ENCODE measurements at places on chromosomes 5 and 9.

GRCh38 chr5:64814073-64814472 lies 45.3 kb downstream of the CWC27 start:
- H3K36me3 ChIP-seq = peaks cover 2% of the 10 kb centered on the region
- no peak overlapping the region for H3K4me3 ChIP-seq
- peaks cover 3% of the 10 kb centered on the region for H3K4me1 ChIP-seq
- no peak for DNase-seq
- no peak overlapping the region for H3K27ac ChIP-seq

- H3K27ac ChIP-seq = no peak overlapping the region
- H3K36me3 ChIP-seq = no peaks in the 10 kb centered on the region
- no peaks in the 10 kb centered on the region for H3K27me3 ChIP-seq
- no peaks in the 10 kb centered on the region for H3K4me1 ChIP-seq
- H3K4me3 ChIP-seq = no peak overlapping the region
Measured at GRCh38 chr9:16974436-16974835, 104.0 kb upstream of the BNC2 start.

- no peak for DNase-seq
- H3K27me3 ChIP-seq = no peaks in the 10 kb centered on the region
- H3K4me1 ChIP-seq = peaks cover 7% of the 10 kb centered on the region
- H3K4me3 ChIP-seq = no peak overlapping the region
- no peak overlapping the region for H3K27ac ChIP-seq
Measured at GRCh38 chr5:50766462-50766861, 100.0 kb downstream of the PARP8 start.

- no peak overlapping the region for H3K27ac ChIP-seq
- H3K4me1 ChIP-seq = no peaks in the 10 kb centered on the region
- H3K36me3 ChIP-seq = no peaks in the 10 kb centered on the region
- DNase-seq = no peak
- no peak overlapping the region for H3K4me3 ChIP-seq
- H3K27me3 ChIP-seq = no peaks in the 10 kb centered on the region
Measured at GRCh38 chr5:99169309-99169708, 240.5 kb upstream of the CHD1 start.

DNA sequence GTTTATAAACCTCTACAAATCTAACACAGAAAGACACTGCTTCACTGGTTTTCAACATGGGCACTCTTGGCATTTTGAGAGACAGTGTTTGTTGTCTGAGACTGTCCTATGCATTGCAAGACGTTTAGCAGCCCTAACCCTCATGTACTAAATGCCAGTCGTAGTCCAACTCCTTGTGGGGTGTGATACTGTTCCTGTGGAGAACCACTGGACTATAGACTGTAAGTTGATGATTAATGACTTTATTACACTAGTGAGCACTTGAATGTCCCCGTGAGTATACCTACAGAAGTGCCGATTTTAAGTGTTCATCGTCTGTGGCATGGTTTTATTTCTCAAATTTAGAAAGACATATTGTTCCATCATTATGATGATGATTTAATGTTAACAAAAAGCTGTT lies 46.2 kb downstream of the RECK start:
- H3K4me1 ChIP-seq = no peaks in the 10 kb centered on the region
- no peaks in the 10 kb centered on the region for H3K27me3 ChIP-seq
- DNase-seq = no peak
- no peak overlapping the region for H3K27ac ChIP-seq
- H3K36me3 ChIP-seq = peaks cover 17% of the 10 kb centered on the region

- H3K27ac ChIP-seq = no peak overlapping the region
- H3K27me3 ChIP-seq = peaks cover 20% of the 10 kb centered on the region
- peaks cover 2% of the 10 kb centered on the region for H3K36me3 ChIP-seq
- peaks cover 28% of the 10 kb centered on the region for H3K4me1 ChIP-seq
- no peak overlapping the region for H3K4me3 ChIP-seq
- no peak for DNase-seq
Measured at GRCh38 chr5:103262422-103262871, 3.9 kb downstream of the MACIR start.

- H3K27me3 ChIP-seq = no peaks in the 10 kb centered on the region
- H3K27ac ChIP-seq = no peak overlapping the region
- no peak for DNase-seq
- no peak overlapping the region for H3K4me3 ChIP-seq
- H3K36me3 ChIP-seq = peaks cover 5% of the 10 kb centered on the region
Measured at GRCh38 chr5:78449103-78449502, 88.7 kb downstream of the SCAMP1 start.

- no peak overlapping the region for H3K4me3 ChIP-seq
- H3K36me3 ChIP-seq = peaks cover 46% of the 10 kb centered on the region
- H3K4me1 ChIP-seq = no peaks in the 10 kb centered on the region
- H3K27me3 ChIP-seq = no peaks in the 10 kb centered on the region
Measured at GRCh38 chr5:151028717-151029116, 8.3 kb downstream of the GPX3 start.

DNA sequence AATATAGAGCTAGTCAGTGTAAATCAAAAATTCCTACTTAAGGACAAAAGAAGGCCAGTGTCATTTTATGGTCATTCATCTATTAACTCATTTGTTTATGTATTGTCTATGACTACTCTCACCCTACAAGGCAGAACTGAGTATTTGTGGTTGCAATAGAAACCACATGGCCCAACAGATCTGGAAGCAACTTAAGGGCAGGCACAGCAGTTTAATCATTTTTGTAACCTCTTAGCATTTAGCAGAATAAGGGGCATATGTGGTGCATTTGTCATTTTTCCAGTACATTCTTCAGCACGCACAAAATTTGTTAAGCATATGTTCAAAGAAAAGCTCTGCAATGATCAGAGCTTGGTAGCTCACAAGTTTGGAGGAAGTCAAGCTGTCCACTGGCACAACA lies 1.1 kb downstream of the FKBP15 start:
- H3K36me3 ChIP-seq = peaks cover 18% of the 10 kb centered on the region
- H3K27ac ChIP-seq = peak overlapping the region; percentile 92
- no peaks in the 10 kb centered on the region for H3K27me3 ChIP-seq
- peaks cover 53% of the 10 kb centered on the region for H3K4me1 ChIP-seq
- H3K4me3 ChIP-seq = peak overlapping the region; percentile 85
- DNase-seq = no peak

DNA sequence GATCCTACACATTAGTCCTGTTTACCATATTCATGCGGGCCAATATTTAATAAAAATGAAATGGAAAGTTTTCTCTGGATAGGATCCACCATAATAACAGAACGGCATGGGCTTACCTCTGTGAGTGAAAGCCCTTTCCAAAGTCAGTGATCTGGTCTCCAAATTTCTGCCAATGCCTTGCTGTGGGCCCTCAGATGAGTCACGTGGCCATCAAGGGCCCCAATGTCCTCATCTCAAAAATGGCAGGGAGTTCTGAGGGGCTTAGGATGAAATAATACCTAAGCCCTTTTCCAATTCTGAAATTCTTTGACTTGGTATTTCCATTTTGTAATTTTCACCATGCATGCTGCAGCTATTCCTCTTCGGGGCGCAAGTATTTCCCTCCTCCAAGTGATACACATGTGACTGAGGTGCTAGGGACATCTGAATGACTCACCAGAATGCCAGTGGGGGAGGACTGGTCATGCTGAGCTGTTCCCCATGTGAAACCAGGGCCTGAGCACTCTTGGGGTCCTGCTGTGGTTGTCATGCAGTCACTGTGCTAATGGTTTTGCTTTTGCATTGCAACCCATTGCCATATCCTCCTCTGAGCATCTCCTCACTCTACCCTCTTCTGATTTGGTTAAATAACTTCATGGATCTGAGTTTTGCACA lies 35.0 kb downstream of the ITK start:
- H3K27me3 ChIP-seq = no peaks in the 10 kb centered on the region
- H3K36me3 ChIP-seq = peaks cover 98% of the 10 kb centered on the region
- peak overlapping the region; percentile 94 for H3K27ac ChIP-seq

GRCh38 chr5:132260051-132260450 lies 2.6 kb downstream of the PDLIM4 start:
- H3K4me3 ChIP-seq = no peak overlapping the region
- H3K4me1 ChIP-seq = no peaks in the 10 kb centered on the region
- H3K36me3 ChIP-seq = no peaks in the 10 kb centered on the region
- H3K27me3 ChIP-seq = peaks cover 55% of the 10 kb centered on the region
- no peak overlapping the region for H3K27ac ChIP-seq

DNA sequence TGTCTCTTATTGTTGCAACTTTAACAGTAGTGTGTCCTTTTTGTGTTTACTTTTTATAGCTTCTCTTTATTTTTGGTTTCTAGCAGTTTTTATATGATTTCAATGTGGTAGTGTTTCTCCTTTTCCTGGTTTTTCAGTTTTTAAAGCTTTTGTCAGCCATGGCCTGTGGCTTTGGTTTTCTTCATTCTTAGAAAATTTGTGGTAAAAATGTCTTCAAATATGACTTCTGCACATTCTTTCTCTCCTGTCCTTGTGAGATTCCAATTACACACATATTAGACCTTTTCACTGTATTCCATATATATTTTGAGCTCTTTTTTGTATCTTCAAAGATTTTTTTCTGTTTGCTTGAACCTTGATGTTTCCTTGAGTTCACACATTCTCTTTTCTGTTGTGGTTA lies 180.5 kb downstream of the CNTLN start:
- no peak overlapping the region for H3K4me3 ChIP-seq
- H3K27ac ChIP-seq = no peak overlapping the region
- H3K36me3 ChIP-seq = no peaks in the 10 kb centered on the region

DNA sequence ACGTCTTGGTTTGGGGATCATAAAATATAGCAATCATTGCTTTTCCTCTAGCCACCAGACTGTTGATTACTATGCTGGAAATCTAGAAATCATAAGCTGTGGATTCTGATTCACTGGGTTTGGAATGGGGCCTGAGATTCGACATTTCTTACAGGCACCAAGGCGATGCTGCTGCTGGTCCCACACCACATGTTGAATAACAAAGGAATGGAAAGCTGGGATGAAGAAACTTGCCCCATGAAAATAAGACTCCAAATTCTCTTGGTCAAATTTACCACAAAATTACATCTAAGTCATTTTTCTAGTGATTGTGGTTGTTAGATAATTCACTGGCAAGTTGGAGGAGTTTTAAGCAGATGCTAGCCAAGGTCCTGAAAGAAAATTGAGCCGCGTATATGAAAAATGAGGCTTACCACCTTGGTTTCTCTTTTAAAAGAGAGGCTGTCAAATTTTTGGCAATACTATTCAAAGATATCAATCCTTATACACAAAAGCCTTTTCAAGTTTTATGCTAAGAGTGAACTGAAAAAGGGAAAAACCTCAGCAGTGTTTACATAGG lies 23.0 kb upstream of the MEIKIN start:
- H3K4me3 ChIP-seq = no peak overlapping the region
- H3K27ac ChIP-seq = no peak overlapping the region
- DNase-seq = no peak
- H3K27me3 ChIP-seq = peaks cover 3% of the 10 kb centered on the region

DNA sequence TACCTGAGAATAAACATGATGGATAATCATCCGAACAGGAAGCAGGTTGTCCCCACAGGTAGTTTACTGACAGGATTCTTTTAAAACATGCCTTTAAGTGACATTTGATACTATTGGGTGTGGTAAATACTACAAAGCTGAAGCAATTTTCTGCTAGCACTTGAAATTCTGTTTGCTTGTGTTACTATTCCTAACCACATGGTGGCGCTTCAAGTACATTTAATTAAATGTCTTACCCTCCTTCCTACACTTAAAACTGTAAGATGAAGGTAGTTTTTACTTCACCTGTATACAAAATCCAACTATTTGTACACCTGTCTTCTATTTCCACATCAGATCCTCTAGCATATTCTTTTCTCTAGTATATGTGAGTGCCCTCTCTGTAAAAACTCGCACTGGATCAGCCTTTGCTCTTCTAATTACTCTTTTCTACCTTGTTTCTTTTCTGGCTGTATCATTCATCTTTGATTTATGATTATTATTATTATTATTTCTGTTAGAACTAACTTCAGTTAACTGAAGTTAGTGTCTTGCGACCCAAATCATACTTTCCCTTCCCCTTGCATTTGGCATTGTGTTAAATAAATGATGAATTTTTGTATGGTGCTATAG lies 18.4 kb downstream of the SLC25A46 start:
- peaks cover 27% of the 10 kb centered on the region for H3K36me3 ChIP-seq
- peaks cover 21% of the 10 kb centered on the region for H3K4me1 ChIP-seq
- no peaks in the 10 kb centered on the region for H3K27me3 ChIP-seq
- no peak overlapping the region for H3K27ac ChIP-seq

DNA sequence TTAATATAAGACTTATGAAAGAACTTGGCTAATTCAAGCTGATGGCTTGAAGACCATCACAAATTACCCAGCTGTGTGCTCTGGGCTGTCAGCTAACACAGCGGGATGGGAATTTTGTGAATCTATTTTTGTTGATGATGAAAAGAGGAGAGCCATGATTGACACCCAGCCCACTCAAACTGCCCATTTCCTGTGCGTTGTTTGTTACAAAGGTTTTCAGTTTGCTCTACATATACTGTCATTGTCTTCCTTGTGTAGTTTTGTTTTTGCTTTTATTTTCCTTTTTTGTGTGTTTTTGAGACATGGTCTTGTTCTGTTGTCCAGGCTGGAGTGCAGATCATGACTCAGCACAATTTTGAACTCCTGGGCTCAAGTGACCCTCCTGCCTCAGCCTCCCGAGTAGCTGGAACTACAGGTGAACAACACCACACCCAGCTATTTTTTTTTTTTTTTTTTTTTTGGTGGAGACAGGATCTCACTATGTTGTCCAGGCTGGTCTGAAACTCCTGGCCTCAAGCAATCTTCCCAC lies 400.3 kb downstream of the ICE1 start:
- H3K27me3 ChIP-seq = no peaks in the 10 kb centered on the region
- no peaks in the 10 kb centered on the region for H3K4me1 ChIP-seq
- no peaks in the 10 kb centered on the region for H3K36me3 ChIP-seq
- no peak overlapping the region for H3K4me3 ChIP-seq

DNA sequence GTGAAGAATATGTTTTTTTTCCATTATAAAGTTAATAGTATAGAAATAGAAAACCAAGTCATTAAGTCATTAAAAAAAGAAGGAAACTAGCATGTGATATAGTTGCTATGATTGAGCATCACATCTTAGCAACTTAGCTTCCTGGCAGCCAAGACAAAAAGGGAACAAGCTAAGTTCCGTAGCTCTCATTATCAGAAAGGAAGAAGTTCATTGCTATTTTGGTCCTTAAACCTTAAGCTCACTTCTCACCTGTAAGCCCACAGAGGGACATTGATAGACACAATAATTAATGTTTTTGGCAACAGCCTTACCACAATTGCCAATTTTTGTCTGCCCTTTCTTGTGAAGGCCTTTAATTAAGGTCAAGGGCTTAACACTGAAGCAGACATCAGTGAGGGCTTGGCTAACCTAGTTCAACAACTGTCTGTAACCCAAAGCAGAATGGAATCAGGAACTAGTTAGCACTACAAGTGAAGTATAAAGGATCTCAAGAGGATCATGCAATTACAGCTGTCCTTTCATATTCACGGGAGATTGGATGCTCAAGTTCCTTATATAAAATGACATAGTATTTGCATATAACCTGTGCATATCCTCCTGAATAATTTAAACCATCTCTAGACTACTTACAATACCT lies 24.0 kb upstream of the KLF4 start:
- no peak overlapping the region for H3K4me3 ChIP-seq
- H3K36me3 ChIP-seq = no peaks in the 10 kb centered on the region
- no peak for DNase-seq
- H3K27ac ChIP-seq = no peak overlapping the region
- H3K27me3 ChIP-seq = no peaks in the 10 kb centered on the region

GRCh38 chr5:132471151-132471907 lies 19.2 kb downstream of the IRF1 start:
- peaks cover 39% of the 10 kb centered on the region for H3K36me3 ChIP-seq
- no peaks in the 10 kb centered on the region for H3K27me3 ChIP-seq
- DNase-seq = peak; percentile 15
- peaks cover 98% of the 10 kb centered on the region for H3K4me1 ChIP-seq
- no peak overlapping the region for H3K4me3 ChIP-seq
- H3K27ac ChIP-seq = peak overlapping the region; percentile 84
